ENCODE measurements at places on chromosomes 2 and 18.

DNA sequence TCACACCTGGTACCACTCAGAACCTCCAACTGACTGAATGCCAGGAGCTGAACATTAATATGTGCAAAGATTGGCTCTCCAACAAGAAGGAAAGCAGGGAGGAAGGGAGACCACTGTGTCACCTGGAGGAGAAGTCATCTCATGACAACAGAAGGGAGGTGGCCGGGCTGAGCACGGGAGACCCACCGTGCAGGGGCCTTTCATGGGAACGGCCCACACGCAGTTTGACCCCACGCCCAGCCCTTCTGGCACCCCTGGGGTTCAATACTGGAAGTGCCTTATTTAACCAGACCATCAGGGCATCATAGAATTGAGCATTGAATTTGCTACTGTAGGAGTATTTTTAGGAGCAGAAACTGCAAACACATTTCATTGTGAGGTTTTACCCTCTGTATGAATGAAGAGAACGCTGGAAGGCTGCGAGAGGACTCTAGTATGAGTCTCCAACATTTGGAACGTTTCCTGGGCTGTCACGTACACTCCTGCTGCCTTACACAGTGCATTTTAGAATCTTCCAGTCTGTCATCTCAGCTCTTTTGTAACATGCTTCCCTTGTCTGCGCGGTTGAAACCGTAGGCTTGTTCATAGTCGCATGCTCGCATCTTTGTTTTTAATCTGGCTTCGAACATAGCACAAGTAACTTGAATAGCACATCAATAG lies 132.1 kb downstream of the NFATC1 start:
- DNase-seq = no peak

- no peak for DNase-seq
Measured at GRCh38 chr2:71796174-71796593, 342.8 kb downstream of the DYSF start.

DNA sequence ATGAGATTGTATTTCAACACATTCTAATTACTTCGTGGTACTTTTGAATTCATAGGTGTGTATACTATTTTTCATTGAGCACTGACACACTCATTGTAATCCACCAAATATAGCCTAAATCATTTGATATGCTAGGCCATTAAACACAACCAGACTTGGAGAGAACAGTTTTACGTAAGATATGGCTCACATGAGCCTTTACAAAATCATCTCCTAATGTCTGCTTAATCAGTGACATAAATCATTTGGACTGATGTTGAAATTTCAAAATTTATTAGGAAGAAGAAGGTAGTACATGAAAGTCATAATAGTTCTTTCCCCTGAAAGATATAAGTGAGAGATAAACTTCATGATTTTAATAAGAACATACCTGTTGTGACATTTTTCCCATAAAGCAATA lies 550.2 kb upstream of the LINC00305 start:
- DNase-seq = no peak

DNA sequence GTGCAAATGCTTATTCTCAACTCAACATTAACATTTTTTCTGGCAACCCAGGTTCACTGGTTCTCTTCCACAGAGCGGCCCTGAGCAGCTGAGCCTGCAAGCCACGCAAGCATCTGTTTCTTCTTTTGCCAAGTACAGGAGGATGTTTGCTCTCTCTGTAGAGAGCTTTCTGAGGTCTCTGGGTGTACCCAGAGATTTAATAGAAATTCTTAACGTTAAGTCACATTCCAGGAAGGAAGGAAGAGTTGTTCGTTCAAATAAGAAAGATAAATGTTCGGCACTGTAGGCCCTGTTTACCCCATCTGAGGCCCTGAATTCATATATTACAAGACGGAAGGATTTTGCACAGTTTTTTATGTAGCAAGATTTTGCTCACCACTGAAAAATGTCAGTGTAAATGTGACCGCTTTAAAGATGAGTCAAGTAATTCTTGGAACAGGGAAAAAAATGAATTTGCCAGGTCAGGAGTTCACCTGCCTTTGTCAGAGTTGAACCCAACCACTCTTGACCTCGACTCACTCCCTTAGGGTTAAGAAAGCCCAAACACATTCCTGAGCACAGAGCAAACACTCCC lies 30.1 kb downstream of the KCTD18 start:
- no peak for DNase-seq

- no peak for DNase-seq
Measured at GRCh38 chr18:5543773-5544389, at the start of gene EPB41L3. Gene EPB41L3 (minus strand): TSS chr18:5543997. CDS start chr18:5489183, 54,814 bp downstream.

DNA sequence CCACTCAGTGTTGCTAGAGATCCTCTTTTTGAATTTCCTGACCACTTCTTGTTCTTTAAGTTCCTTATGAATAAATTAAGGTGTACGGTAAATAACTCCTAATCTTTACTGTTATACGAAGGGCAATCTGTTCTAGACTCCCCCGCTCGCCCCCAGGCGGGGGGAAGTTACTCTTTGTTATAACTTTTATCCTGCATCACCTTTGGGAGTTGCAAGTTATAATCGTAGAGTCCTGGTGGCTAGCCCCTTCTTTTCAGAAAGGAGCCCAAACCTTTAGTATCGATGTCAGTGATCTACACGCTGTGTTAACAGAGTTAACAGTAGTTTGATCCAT lies 652 bp downstream of the GCA start:
- no peak for DNase-seq

GRCh38 chr2:126687503-126687902 lies 31.5 kb downstream of the GYPC start:
- DNase-seq = no peak

DNA sequence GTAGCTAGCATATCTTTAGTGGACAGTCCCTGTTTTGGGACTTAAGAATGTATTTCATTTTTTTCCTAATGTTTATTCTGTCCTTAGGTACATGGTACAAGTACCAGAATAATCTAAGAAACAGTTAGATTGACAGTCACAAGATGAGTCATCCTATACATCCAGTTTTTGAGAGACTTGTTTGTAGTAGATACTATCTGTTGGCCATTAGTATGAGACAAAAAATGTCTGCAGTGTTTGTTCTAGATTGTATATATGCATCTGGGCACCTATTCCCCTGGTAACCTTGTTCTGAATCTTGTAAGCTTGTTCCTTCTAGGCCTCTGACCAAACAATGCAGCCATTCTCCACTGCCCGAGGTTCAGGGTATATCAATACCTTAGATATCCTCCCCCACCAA lies 1343.5 kb downstream of the SUCLG1 start:
- no peak for DNase-seq

GRCh38 chr2:98263362-98263761 lies 82.9 kb upstream of the CNGA3 start:
- DNase-seq = no peak

DNA sequence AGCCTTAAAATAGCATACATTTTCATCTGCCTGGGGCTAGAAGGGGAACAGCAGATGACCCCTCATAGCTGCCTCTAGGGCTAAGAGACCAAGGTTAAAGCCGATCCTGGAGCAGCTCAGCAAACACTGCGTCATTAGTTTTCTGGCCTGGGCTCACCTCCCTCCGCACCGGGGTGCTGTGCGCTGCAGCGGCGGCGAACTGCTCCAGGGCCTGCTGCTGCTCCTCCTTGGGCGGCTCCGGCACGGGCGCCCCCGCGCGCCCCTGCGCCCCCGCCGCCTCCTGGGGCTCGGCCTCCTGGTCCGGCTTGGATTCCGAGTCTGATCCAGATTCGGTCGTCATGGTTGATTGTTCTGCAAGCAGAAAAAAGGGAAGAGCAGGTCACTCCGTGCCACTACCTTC lies 55.0 kb downstream of the EPB41L3 start:
- DNase-seq = no peak

DNA sequence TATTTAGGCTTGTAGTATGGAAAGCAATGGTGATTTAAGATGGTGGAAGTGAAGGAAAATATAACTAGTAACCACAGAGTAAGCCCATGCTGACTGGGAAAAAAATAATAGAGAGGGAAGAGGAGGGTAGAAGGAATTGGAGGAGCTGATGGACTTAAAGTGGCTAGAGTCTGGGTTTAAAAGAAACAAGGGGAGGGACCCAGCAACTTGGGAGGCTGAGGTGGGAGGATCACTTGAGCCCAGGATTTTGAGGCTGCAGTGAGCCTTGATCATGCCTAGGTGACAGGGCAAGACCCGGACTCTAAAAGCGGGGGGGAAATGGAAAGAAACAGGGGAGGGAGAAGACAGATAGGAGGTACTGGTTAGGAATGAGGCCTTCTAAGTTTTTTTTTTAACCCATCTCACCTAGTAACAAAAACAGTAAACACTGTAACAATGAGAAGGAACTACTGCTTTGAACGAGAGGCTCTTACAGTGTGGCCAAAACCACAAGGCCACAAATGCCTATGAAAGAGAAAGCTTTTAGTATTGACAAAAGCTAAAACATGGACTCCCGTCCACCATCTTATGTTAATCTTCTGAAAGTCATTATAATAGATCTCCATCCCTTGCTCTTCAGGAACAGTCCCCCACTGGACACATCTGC lies 26.6 kb downstream of the METTL8 start:
- DNase-seq = no peak

DNA sequence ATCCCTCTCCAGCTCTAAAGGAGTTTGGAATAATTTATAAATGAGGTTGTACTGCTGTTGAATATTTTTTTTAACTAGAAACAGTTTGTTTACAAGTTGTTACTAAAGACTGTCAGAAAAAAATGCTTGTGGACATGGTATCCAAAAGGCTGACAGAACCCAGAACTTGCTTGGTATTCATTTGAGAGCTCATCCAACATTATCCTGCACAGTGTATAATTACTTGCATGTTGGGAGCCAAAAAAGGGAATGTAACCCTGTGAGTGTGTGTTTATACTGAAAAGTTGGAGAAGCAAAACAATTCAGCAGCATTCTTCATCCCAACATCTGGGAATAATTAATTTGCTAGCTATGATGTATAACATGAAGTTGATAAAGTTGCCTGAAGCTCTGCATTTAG lies 42.1 kb upstream of the EHBP1 start:
- DNase-seq = no peak

All from activated CD4-positive, CD25-positive, alpha-beta regulatory T cell (primary cell).